ENCODE measurements at places on chromosomes 12 and 14. TPM values are rescaled to one million over a fixed set of nuclear protein-coding genes. Genes with fewer than 3 reads are reported as not detected.

Gene CCDC175
- 0.34 TPM for total RNA-seq

- no peak for DNase-seq
Observed at GRCh38 chr14:76880449-76880848, 54.2 kb downstream of the LRRC74A start.

- DNase-seq: no peak
Observed at GRCh38 chr12:71237128-71237527, 79.3 kb upstream of the TSPAN8 start.

Gene OTOGL
- total RNA-seq: 0.18 TPM

GRCh38 chr14:61454545-61454944 lies 133.2 kb downstream of the PRKCH start:
- no peak for DNase-seq

- DNase-seq: no peak
Observed at GRCh38 chr14:24311837-24312615, 724 bp downstream of the LTB4R start.

Gene RNASE4
- total RNA-seq: 6.6 TPM

Measured in HT-29 (cell line).